ENCODE measurements at places on chromosomes 7 and 10.

DNA sequence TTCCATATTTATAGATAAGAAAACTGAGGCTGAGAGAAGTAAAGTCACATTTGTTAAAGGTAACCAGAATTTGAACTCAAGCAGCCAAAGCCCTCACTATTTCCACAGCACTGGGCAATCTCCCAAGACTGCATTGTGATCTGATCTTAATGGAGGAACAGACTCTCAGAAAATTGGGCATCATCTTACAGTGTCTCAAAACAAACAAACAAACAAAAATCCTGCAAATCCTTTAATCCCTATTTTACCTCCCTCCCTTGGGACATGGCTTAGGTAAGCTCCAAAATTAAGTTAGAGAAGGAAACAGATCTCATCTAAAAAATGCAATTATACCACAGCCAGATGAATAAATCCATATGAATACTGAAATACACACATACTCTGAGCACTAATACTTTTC, 57.5 kb downstream of the FHIP2A start:
- DNase-seq, result no peak
- H3K27me3 ChIP-seq, result peaks cover 4% of the 10 kb centered on the region
- no peaks in the 10 kb centered on the region for H3K36me3 ChIP-seq
- H3K4me3 ChIP-seq, result no peak overlapping the region
- no peaks in the 10 kb centered on the region for H3K4me1 ChIP-seq

DNA sequence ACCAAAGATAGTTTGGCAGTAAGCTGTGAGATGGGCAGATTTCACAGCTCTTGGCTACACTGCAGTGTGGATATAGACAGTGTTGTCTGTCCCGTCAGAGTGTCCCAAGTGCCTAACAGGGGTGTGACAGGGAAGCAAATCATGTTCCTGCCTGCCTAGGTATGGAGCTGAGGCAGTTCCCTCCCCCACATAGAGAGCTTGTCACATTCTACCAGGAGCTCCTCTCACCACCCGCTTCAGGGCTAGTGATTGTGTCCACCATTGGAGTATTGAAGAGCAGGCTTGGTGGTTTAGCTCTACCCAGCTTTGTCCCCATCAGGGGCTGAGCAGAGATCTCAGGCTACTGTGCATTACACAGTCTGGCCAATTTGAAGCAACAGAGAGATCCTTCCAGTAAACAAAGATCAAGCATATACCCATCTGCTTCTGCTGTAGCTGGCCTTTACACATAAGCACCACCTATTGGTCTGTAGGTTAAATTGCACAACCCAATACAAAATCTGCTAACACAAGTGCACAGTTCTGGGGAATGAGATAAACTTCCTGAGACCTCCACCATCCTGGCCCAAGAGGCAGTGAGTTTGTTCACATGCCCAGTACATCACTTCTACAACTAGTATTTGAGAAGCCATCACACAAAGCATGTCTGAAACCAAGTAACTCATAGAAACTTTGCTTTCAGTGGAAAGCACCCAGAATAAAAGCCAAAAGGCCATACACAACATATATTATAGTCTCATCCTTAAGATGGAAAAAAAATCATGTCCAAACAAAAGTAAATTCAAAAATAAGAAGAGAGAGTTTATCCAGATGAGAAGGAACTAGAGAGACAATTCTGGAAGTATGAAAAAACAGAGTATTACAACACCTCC, 67.3 kb downstream of the GLCCI1 start:
- no peaks in the 10 kb centered on the region for H3K27me3 ChIP-seq
- H3K36me3 ChIP-seq, result peaks cover 11% of the 10 kb centered on the region
- no peak overlapping the region for H3K27ac ChIP-seq
- no peak for DNase-seq
- H3K4me3 ChIP-seq, result no peak overlapping the region

- DNase-seq, result no peak
- no peaks in the 10 kb centered on the region for H3K27me3 ChIP-seq
- H3K27ac ChIP-seq, result no peak overlapping the region
Measured at GRCh38 chr7:29053105-29053872, 93.0 kb downstream of the CPVL start.

GRCh38 chr10:76282061-76283025, 850.9 kb downstream of the LRMDA start:
- no peaks in the 10 kb centered on the region for H3K36me3 ChIP-seq
- no peak overlapping the region for H3K27ac ChIP-seq
- no peaks in the 10 kb centered on the region for H3K27me3 ChIP-seq
- H3K4me1 ChIP-seq, result no peaks in the 10 kb centered on the region

DNA sequence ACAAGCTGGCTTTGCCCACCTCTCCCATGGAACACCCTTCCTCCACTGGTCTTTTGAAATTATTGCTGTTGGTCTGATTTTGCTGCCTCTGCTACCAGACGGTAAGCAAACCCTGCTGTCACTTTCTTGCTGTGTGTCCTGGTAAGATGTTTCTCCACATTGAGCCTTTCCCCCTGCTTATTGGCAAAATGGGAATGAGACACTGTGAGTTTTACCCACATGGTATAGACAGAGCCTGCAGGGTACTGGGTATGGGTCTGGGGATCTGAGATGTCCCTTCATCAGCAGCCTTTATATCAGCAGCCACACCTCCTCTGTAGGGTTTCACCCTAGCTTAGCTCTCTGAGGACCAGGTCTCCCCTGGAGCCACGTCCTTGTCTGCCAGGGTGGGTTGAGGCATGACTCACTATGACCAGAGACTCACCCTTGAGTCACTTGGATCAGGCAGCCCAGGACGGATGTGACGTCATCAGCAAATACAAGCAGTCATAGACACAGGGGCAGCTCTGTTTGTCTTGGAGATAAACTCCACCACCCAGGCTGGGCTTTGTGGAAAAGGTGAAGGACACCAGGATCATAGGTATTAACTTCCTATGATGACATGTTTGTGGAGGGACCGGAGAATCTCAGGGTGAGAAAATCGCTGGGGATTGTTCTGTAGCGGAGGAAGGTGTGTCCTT, 17.9 kb upstream of the BAIAP2L1 start:
- DNase-seq, result no peak
- H3K4me1 ChIP-seq, result peaks cover 14% of the 10 kb centered on the region
- no peaks in the 10 kb centered on the region for H3K27me3 ChIP-seq
- H3K27ac ChIP-seq, result no peak overlapping the region

DNA sequence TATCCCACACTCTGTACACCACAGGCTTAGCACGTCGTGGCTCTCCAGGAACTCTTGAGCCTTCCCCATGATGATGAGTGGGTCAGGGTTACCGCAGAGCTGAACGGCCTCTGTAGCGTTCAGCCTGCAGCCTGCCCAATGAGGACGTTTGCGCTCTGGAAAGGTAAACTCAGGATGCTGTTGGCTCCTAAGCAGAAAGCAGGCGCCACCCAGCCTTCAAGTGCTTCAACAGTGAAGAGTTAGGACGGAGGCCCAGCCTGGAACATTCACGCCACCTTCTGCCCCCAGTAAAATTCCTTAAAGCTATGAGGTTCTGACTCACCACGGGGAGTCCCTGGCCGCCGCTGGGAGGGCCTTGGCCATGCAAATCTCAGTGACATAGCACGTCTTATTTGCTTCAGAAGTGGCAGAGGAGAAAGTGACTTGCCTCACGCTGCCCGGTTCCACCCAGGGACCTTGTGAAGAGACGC, 161.5 kb upstream of the SH2B2 start:
- H3K27ac ChIP-seq, result no peak overlapping the region
- H3K4me3 ChIP-seq, result no peak overlapping the region
- H3K4me1 ChIP-seq, result peaks cover 9% of the 10 kb centered on the region
- H3K36me3 ChIP-seq, result peaks cover 3% of the 10 kb centered on the region
- no peak for DNase-seq
- H3K27me3 ChIP-seq, result no peaks in the 10 kb centered on the region

GRCh38 chr7:148535217-148535616, 55.3 kb upstream of the C7orf33 start:
- DNase-seq, result no peak
- H3K27ac ChIP-seq, result no peak overlapping the region
- no peaks in the 10 kb centered on the region for H3K27me3 ChIP-seq
- no peaks in the 10 kb centered on the region for H3K36me3 ChIP-seq
- H3K4me3 ChIP-seq, result peak overlapping the region; percentile 13
- peaks cover 4% of the 10 kb centered on the region for H3K4me1 ChIP-seq

DNA sequence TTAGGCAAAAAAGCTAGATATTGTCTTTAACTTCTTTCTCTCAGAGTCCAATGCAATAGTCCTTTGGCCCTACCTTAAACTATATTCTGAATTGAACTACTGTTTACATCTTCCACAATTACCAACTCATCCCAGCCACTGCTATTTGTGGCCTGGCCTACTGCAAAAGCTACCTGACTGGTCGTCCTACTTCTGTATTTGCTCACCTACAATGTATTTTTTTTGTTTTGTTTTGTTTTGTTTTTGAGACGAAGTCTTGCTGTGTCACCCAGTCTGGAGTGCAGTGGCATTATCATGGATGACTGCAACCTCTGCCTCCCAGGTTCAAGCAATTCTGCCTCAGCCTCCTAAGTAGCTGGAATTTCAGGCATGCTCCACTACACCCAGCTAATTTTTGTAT, 51.2 kb downstream of the ARL4A start:
- H3K36me3 ChIP-seq, result no peaks in the 10 kb centered on the region
- H3K27ac ChIP-seq, result peak overlapping the region; percentile 47
- no peaks in the 10 kb centered on the region for H3K27me3 ChIP-seq

DNA sequence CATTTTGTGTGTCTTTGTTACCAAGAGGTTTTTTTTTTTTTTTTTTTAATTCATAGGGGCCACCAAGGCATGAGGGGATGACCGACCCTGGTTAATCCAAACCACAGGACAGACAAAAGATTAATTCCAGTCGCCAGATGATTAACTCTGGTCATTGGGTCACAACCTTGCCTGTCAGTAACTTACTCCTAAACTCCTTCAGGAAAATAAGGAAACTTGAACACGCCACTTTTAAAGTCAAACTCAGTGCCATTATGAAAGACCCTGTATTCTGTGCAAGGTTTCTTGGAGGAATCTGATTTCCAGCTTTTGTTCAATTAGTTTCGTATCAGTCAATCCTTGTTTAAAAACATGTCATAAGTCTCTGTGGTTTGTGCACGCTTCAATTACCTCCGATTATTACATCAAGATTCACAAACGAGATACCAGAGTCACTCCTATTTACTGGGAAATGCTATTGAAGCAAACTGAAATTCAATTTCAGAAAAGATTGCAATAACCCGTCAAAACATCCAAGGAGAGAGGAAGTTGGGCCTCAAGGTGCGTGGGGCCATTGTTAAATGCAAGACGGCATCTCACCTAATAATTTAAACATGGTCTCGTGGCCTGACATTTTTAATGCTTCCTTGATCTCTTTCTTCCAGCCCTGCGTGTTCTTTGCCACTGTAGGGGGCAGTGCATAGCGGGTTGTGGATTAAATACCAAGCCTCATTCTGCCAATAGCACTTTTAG, 44.0 kb downstream of the NRP1 start:
- DNase-seq, result no peak
- H3K4me1 ChIP-seq, result peaks cover 21% of the 10 kb centered on the region
- no peaks in the 10 kb centered on the region for H3K36me3 ChIP-seq
- H3K27me3 ChIP-seq, result no peaks in the 10 kb centered on the region
- H3K27ac ChIP-seq, result no peak overlapping the region

All from suprapubic skin (tissue), 4 donors.